ENCODE measurements at places on chromosomes 12 and 14. TPM values are rescaled to one million over a fixed set of nuclear protein-coding genes. Genes with fewer than 3 reads are reported as not detected.

The BEGAIN gene
- total RNA-seq: 3.0 TPM

The CLEC4C gene
- not detected for total RNA-seq

The ASCL1 gene
- total RNA-seq: 7.5 TPM

The OR9K2 gene
- not detected for total RNA-seq

The MAGOHB gene
- total RNA-seq: 57.6 TPM

The KRT3 gene
- total RNA-seq: 2.3 TPM

The MYF5 gene
- total RNA-seq: not detected

The RESF1 gene
- total RNA-seq: 135 TPM

The MIP gene
- not detected for total RNA-seq

The ACOT4 gene
- total RNA-seq: 1.9 TPM

The PIK3C2G gene
- 8.4 TPM for total RNA-seq

The SMCO2 gene
- total RNA-seq: 0.31 TPM

The RTN1 gene
- total RNA-seq: 11.1 TPM

The FBXO21 gene
- total RNA-seq: 53.3 TPM

The CPNE6 gene
- total RNA-seq: not detected

The LRRC9 gene
- total RNA-seq: 1.7 TPM

The CINP gene
- 29.5 TPM for total RNA-seq

The SDS gene
- not detected for total RNA-seq

All from type B pancreatic cell (in vitro differentiated cells).